ENCODE measurements at places on chromosomes 2 and 18.
A peak's percentile ranks its signal among the peaks of the same experiment; 100 is the strongest.

GRCh38 chr2:68689553-68690537, 44.8 kb upstream of the ARHGAP25 start:
- DNase-seq = peak; percentile 41

- no peak for DNase-seq
Observed at GRCh38 chr2:9258953-9259399, 52.4 kb downstream of the ASAP2 start.

- no peak for DNase-seq
Observed at GRCh38 chr2:26536371-26537068, 58.6 kb upstream of the OTOF start.

DNA sequence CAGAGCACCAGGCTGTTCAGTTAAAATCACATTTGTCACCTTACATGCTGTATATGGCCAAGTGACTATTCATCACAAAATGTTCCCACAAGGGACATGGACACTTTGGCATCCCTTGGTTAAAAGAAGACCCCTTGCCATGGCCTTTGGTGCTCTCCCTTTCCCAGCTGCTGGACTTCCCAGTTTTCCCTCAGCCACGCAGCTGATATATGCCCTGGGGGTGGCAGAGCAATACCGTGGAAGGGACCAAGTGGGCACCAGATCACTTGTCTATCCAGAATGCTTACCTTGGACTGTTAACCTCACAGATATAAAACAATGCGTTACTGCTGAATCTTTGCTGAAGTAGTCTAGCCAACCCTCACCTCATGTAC, 35.3 kb downstream of the PAIP2B start:
- DNase-seq = no peak

- DNase-seq = peak; percentile 16
Observed at GRCh38 chr18:69097349-69097748, 299.5 kb downstream of the CCDC102B start.

DNA sequence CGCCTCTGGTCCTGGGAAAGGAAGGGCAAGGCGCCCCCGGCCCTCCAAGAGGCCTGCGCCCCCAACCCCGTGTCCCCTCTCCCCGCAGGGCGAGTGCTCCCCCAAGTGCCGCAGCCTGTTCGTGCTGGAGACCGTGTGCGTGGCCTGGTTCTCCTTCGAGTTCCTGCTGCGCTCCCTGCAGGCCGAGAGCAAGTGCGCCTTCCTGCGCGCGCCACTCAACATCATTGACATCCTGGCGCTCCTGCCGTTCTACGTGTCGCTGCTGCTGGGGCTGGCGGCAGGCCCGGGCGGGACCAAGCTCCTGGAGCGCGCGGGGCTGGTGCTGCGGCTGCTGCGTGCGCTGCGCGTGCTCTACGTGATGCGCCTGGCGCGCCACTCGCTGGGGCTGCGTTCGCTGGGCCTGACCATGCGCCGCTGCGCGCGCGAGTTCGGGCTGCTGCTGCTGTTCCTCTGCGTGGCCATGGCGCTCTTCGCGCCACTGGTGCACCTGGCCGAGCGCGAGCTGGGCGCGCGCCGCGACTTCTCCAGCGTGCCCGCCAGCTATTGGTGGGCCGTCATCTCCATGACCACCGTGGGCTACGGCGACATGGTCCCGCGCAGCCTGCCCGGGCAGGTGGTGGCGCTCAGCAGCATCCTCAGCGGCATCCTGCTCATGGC, 52.4 kb downstream of the SLC66A2 start:
- DNase-seq = no peak

DNA sequence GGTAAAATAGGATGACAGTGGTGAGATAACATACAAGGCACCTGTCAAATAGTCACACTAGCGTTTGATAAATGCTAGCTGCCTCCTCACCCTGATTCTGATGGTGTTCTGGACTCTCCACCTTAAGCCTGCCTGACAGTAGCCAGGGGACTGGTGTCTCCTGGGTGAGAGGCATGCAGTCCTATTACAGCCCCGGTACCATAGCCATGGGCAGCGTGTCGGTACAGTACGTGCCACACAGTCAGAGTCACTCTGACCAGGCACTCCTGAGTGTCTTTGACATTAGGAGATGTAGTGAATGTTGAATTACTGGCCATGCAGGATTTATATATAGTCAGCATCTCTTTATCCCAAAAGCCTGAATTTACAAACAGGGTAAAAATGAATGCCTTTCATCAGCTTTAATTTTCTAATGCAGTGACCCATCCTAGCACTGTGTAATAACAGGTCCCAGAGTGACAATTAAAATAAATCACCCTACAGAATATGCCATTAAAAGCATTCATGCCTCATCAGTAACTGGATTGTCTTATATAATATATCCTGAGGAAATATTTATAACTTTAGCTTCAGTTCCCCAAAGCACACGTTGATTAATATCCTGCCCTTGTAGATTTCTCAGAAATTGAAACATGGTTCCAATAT, 760.3 kb upstream of the SOX11 start:
- no peak for DNase-seq

GRCh38 chr2:17762451-17762850, 8.5 kb downstream of the GEN1 start:
- DNase-seq = no peak

DNA sequence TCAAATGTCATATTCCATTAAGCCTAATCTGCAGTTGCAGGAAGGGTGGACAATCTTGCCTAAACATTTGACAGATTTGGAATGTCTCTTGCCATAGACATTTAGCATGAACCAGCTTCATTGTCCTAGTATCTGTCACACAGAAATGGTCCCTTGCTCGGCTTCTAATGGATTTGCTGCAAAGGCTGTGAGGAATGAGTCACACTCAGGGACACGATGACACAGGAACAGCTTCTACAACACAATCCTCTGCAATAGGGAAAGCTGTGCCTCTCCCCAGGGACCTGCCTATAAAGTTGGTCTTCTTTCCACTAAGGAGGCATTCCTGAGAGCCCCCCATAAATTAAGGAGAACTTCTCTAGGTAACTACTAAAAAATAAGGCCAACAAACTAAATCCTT, 155.1 kb upstream of the L3MBTL4 start:
- DNase-seq = no peak

GRCh38 chr2:228655331-228655730, 473.8 kb upstream of the SPHKAP start:
- no peak for DNase-seq

DNA sequence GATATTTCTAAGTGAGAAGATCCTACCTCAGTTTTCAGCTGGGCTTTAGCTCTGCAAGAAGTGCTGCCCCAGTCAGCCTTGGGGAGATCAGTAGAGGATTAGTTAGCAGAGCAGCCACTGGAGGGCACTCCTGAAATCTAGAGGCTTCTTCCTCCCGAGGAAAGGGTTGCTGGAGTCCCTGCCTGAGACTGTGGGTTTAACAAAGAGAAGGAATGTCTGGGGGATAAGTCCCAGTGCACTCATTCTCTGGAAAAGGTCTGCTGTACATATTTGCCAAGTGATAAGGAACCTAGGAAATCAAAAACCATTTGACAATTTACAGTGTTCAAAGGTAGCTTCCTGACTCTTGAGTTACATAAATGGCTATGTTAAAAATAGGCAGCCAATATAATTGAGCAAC, 207.2 kb downstream of the SLC8A1 start:
- peak; percentile 7 for DNase-seq

DNA sequence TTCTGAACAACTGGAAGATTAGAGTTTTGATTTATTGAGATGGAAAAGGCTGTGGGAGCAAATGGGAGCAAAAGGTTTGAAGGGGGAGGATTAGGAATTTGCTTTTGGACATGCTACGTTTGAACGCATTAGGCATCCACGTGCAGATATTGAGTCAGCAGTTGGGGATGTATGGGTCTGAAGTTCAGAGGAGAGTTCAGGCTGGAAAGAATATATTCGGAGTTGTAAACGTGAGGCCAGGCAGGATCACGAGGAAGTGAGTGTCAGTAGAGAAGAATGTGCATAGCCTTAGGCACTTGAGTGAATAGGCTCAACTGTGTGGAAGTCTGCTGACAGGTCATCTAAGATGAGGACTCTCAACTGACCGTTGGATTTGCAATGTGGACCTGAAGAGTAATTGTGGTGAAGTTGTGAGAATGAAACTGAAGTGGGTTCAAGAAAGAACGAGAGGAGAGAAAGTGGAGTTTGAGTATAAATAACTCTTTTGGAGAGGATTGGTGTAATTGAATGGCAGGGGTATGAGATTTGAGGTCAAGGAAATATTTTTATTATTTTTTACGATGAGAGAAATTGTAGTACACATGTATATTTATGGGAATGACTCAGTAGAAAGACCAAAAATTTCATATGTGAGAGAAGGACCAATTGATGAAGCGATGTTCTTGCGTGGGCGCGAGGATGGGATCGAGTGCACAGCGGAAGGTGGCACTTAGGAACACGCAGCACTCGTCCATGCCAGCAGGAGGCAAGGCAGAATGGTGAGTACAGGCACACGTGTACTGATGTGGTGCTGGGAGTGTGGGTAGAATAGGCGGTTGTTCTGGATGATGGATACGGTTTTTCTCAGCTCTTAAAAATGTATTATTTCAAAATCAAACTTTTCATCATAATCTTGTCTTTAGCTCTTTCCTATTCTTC, 40.5 kb upstream of the POLE4 start:
- peak; percentile 20 for DNase-seq

GRCh38 chr2:149989447-149990063, 402.0 kb upstream of the MMADHC start:
- no peak for DNase-seq

Measured in NCI-H526 (cell line).